ENCODE measurements at places on chromosomes 5 and 9.

- DNase-seq: no peak
Measured at GRCh38 chr5:89280103-89281037, 397.4 kb upstream of the MEF2C start.

DNA sequence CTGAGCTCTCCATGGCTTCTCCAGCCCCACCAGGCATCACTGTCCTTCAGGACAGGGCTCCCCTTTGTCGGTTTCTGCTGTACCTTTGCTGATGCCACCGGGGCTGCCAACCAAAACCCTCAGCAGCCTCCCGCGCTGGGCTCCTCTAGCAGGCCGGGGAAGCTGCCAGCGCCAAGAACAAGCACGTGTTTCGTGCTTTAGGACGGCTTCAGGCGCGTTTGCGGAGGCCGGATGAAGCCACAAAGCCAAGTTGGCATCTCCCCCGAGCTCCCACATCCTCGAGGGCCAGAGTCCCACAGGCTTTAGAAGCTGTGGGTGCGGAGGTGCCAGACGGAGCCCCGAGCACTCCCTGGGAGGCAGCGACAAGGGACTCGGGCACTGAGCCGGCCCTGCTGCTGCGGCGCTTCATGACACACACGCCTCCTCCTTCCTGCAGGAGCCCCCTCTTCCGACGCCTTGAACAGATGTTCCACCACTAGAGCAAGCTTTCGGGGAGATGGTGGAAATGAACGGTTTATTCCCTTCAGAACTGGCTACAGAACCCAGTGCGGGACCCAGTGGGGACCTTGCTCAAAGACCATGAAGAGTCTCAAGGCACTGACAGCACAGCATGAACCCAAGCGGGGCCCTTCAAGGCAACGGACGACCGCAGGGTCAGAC, 36.7 kb downstream of the SARDH start:
- no peak for DNase-seq

DNA sequence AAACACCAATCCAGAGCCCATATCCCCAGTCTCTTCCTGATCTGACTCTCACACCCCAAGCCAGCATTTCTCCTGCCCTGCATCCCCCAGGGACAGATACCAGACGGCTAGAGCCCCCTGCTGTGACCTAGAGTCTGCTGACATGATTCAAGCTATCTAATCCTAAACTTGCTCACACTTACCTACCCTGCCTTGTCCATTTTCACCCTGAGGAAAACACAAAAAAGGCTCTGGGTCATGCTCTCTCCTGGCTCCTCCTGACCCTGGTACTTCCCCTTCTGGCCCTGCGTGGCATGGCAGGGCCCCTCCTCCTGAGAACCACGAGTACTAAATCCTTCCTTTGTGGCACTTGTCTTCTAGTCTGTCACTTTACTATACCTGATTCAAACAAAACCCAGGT, 2.8 kb upstream of the ARRDC1 start:
- no peak for DNase-seq

GRCh38 chr9:131977109-131977838, 102.4 kb downstream of the MED27 start:
- no peak for DNase-seq

DNA sequence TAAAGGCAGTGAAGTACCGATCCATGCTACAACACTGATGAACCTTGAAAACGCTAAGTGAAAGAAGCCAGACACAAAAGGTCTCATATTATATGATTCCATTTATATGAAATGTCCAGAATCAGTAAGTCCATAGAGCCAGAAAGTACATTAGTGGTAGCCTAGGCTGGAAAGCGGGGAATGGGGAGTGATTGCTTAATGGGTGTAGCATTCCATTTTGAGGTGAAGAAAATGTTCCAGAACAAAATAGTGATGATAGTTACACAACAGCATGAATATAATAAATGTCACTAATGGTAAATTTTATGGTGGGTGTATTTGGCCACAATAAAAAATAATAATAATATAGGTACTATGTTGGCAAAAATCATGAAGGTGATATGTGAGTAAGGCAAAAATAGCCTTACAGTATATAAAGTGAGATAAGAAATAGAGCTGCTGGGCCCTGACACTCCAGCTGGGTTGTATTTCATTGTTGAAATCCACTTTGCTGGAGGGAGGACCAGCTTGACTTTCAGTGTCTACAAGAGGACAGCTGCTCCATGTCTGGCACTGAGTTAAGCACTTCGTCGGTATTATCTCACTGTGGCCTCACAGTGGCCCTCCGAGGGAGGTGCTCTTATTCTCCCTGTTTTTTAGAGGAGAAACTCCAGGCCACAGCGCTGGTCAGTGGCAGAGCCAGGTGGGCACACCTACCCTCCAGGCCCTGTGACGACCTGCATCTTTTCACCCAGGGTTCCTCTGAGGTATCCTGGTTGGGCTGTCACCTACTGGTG, 22.4 kb upstream of the ANGPTL2 start:
- no peak for DNase-seq

- DNase-seq: no peak
Measured at GRCh38 chr5:90941002-90941720, 382.6 kb downstream of the ADGRV1 start.

DNA sequence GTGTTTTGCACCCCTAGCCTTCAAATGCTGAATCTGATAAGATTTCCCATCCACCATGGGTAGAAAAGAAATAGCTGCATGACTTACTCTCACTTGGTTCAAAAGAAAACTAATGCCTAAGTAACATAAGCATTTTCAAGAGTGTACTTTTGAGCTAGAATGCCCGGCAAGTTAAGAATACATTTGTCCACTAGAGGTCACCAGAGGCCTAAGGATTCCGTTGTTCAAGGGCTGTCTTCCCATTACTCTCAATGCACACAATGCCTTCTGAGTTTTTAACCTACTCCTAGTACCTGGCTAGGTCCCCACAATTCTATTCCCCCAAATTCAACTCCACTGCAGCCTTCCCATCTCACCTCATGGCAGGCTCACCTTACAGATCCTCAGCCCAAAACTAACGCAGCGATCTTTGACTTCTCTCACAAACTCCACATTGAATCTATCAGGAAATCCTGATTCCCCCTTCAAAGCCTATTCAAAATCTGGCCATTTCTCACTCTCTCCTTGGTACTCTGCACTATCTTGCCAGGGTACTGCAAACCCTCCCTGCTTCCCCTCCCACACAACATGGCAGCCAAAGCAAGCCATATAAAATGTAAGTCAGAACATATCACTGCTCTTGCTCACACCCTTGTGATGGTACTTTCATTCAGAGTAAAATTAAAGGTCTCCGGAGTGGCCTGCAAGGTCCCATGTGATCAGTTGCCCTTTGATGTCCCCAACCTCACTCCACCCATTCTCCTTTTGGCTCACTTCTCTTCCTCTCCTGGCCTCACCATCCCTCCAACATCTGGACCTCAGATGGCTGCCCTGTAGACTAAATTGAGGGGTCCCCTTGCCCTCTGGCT, 13.4 kb downstream of the OXCT1 start:
- DNase-seq: no peak

- DNase-seq: no peak
Measured at GRCh38 chr5:138077064-138077696, 6.7 kb upstream of the WNT8A start.

- DNase-seq: no peak
Measured at GRCh38 chr5:149760854-149761187, 30.7 kb downstream of the PPARGC1B start.

DNA sequence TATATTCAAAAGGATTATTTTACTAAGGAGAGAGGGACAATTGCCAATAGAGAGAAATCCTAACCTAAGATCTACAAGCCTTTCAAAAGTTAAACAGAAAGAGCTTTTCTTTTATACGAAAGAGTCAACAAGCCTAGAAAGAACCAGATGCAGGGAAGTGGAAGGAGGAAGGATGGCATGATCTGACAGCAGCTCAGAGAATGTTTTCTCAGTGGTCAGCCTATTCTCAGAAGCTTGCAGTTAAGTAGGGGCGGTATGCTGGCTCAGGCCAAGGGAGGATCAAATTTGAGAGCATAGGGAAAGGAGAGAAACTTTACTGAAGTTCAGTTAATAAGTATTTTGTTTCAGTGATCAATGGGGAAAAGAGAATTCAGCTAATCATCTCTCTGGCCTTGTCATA, 88.0 kb upstream of the FTMT start:
- no peak for DNase-seq

Data from BJ (cell line).